ENCODE measurements at places on chromosomes 12 and 14. TPM values are rescaled to one million over a fixed set of nuclear protein-coding genes. Genes with fewer than 3 reads are reported as not detected.

DNA sequence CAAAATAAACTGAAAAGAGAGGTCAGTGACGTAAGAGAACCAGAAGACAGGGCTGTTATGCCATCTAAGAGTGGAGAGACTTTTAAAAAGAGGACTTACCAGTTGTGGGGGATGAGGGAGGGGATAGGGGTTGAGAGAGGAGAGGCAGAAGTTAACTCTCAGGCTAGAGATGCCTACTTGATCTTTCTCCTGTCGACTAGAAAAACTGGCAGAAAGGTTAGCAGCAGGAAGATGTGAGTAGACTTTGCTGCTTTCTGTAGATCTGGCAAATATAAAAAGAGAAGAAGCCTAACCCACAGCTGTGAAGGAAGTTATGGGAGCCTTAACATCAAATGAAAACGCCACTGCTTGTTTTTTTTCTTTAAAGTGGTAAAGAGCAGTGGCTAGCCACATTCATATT, 10.7 kb downstream of the CREBL2 start:
- DNase-seq = no peak

- DNase-seq = no peak
These were observed 11.5 kb downstream of the FOXA1 start for GRCh38 chr14:37583358-37584210.

DNA sequence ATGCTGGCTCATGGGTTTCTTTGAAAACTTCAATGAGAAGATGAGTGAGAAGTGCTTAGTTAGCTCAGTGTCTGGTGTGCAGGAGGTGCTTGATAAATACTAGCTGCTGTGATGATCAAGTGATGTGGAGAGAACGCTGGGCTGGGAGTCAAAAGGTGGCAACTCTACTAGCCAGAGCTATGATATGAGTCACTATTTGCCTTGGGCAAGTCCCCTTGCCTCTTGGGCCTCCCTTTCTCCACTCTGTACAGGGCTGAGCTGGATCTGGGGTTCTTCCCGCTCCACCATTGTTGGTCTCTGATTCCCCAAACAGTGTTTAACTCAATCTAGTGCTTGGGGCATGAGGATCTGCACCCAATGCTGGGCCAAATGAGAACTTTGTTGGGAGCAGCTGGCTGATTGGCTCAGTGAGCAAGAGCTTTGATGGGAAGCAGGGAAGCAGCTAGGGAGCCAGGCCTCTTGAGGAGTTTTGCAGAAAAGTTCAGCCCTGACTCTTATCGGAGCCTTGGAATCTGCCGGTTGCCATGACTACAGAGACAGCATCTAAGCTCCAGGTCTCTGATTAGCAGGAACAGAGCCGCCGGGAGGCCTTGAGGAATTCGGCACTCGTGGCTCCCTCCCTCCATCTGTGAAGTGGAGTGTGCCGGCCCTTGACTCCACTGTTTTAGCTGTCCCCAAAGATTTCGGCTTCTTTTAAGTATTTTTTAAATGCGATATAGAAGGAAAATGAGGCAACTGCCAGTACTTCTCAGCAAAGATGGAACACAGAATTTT, 82.1 kb upstream of the HSPB8 start:
- no peak for DNase-seq

DNA sequence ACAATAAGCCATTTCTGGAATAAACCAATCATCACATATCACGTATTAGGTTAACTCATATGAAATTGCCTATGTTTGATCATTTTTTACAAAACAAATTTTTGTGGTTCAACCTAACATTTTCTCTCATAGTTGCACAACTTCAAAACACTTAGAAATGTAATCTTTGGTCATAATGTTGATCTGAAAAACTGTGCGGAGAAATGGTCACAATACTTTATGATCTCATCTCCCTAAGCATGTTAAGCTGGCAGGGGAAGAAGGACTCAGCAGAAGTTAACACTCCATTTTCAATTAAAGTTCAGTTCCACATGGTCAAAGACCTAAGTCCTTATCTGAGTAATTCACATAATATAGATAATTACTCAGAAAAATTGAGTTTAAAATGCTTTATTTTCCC, 194.8 kb downstream of the CAPZA3 start:
- DNase-seq = no peak

DBX2 gene
- total RNA-seq = 0.74 TPM

DNA sequence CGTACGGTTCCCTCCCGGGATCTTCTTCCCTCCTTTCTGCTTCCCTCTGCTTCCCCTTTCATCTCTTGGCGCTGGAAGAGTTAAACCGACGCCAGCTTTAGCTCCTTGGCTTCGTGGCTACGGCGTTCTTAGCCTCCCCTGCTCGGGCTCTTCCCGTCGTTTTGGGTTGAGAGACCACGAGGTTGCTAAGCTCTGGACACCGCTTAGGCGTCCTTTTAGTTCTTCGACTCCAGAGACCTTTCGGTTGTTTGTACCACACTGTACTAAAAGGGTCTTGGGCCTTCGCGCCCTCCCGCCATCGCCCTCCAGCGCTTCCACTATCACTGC, 545 bp downstream of the CPSF2 start:
- no peak for DNase-seq

- no peak for DNase-seq
These were observed 660.8 kb downstream of the TMEM121 start for GRCh38 chr14:106187216-106187615.

GRCh38 chr14:50985124-50985858, 41.0 kb upstream of the PYGL start:
- DNase-seq = no peak

DNA sequence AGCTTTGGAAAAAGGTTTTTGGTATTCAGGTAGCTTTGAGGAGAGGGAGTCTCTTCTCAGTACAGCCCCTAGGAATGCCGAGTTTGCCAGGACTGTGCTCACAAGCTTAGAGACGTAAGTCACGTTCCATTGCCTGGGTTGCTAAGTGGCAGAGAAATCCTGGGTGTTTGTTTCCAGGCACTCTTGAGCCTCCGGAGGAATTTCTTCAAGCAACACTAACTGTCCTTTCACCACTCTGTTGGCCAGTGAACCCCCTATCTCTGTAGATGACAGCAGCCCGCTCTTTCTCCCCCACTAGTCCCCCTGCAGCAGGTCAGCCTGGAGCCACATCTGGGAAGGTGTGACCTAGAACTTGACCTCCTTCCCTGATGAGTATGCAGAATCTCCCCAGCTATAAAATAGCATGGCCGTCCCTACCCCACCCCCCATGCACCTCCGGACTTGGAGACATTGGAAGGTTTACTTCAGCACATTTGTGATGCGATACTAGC, 162.7 kb downstream of the ZFP36L1 start:
- DNase-seq = no peak

PLD4 gene
- under 0.01 TPM for total RNA-seq

WSB2 gene
- 69.1 TPM for total RNA-seq

DNA sequence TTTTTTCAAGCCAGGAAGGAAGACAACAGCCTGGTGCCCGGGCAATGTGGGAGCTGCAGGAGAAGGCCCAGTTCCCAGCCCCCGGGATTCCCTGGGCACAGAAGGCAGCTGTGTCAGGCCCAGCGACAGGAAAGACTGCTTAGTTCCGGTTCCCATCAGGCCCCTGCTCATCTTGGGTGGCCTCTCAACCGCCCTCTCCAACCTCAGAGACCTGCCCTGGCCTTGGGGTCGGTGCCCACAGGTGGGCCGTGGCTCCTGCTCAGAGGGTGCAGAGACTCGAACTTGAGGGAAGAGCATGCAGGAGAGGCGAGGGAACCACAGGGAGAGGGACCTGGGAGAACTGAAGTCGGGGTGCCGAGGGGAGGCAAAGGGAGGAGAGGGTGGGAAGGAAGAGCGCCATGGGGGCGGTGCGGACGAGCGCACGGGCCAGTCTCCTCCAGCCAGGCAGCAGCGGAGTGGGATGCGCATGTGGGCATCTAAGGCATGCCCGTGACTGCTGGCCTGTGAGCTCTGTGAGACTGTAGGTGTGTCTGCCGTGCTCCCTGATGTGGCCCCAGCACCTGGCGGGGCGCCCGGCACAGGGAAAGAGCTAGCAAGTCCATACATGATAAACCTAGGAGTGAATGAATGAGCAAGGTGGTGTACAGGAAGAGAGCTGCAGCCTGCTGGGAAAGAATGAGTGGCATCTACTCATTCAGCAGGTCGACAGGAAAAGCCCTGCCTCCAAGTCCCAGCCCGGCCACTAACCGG, 42.7 kb downstream of the SSH1 start:
- no peak for DNase-seq

DNA sequence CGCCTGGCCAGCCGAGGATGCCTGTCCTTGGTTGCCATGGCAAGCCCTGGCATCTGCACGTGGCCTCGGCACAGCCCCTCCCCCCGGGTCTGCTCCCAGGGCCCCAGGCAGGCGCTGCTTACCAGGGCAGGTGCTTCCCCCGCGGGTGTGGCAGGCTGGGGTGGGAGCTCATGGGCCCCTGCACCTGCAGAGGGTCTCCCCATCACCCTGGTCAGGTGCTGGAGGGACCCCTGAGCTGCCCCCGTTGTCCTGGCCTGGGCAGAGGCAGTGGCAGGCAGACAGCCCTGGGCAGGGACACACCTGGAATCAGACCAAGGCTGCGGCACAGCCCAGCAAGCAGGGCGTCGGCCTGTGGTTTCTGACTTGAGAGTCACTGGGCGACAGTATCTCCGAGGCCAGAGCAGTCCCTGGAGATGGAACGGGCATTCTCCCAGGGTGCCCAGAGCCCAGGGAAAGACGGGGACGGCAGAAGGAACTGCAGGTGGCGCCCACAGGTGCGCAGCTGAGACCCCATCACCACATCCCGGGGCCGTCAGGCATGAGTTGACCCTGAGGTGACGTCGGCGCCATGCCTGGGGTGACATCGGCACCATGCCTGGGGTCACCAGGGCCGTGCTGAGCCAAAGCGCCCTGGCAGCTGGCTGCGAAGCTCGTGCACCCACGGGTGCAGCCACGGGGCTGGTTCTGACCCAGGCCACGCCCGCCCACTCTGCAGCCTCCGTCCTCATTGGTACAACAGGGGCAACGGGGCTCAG, 56.1 kb upstream of the FBRSL1 start:
- no peak for DNase-seq

Data from omental fat pad (tissue), 4 donors.